ENCODE measurements at places on chromosomes 6 and 20. TPM values are rescaled to one million over a fixed set of nuclear protein-coding genes. Genes with fewer than 3 reads are reported as not detected.
A peak's percentile ranks its signal among the peaks of the same experiment; 100 is the strongest.

OLIG3 gene
- not detected for total RNA-seq

CGA gene
- not detected for total RNA-seq

SOX4 gene
- total RNA-seq: 25.8 TPM

DNA sequence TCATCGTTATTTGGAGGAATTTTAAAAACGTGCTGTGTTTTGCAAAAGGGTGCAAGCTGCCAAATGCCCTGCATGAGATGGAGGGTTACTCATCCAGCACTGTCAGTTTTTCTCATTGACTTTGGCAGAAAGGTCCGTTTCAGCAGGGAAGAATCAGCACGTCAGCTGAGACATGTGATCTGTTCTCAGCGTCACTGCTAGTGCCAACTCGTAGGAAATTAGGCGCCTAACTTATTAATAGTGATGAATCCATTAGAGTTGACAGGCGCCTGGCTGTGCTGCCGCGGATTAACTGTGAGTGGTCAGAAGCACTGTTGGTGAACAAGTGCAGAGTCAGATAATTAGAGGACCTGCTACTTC lies 175.5 kb upstream of the FOXQ1 start:
- peak; percentile 98 for DNase-seq

GRCh38 chr20:29301624-29302259 lies 1955.7 kb upstream of the DEFB115 start:
- no peak for DNase-seq

PACSIN1 gene
- not detected for total RNA-seq

DNA sequence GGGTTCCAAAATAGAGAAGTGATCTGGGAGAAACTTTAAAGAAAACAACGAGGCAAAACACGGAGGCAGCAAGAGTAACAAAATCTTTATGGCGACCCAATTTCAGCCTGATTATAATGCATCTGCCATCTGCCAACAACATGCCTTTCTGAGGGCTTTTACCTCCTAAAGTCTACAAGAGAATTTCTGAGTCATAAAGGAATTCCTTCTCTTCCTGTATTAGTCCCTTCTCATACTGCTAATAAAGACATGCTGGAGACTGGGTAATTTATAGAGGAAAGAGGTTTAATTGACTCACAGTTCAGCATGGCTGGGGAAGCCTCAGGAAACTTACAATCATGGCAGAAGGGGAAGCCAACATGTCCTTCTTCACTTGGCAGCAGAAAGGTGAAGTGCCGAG lies 226.6 kb downstream of the HACE1 start:
- no peak for DNase-seq

DNA sequence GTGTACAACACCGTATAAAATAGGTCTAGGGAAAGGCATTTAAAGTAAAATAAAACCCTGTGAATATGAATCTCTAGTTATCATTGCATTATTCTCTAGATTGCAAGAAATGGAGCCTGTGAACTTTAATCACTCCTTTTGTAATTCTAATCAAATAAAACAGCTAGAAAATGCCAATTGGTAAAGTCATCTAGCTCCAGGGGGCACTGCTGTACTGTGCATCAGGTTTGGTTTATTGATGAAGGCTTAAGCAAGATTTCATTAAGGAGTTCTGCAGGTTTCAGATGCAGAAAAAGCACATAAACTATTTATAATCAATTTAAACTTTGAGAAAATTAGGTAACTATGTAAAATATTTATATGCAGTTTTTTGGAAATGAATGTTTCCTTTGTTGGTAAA lies 645.0 kb downstream of the PHF3 start:
- peak; percentile 63 for DNase-seq

GINS1 gene
- total RNA-seq: 14.8 TPM

DNA sequence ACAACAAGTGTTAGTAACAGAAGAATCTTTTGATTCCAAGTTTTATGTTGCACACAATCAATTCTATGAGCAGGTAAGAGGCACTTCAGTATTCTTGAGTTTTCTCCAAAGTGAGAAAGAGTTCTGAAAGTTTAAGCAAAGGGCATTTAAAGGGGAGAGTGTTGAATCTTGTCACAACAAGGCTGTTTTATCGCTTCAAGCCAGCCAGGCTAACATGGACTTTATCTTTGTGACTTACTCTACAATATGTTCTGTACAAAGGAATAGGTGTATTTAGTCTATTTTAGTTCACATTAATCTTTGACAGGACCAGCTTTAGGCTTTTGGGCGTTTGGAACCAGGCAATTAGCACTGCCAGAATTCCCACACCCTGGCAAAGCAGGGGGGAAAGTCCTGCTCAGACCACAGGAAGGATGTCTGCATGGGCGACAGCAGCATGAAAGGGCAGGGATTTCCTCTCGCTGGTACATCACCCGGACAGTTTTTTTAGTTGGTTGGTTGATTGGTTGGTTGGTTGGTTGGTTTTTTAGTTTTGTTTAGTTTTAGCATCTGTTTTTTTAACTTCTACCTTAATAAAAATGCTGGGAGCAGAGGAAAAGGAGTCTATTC lies 395.4 kb upstream of the SOX4 start:
- DNase-seq: no peak

- no peak for DNase-seq
Measured at GRCh38 chr6:42335896-42336295, 115.8 kb downstream of the TRERF1 start.

DNA sequence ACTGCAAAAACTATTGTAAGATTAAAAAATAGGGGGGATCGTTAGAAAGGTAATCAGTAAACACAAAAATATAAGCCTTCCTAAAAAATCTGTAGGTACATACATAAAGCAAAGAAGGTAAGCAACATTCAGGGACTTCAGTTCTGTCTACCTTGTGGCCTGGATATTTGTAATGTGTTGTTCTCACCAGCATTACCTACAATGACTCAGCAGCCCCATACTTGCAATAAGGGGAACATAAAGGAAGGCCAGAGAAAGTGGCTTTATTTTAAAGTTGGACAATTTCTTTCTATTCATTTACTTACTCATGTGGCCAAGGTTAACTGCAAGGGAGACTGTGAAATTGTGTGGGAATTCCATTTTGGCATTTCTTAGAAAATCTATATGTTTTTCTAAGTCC lies 277.2 kb upstream of the PREP start:
- DNase-seq: no peak

BACH2 gene
- total RNA-seq: 0.77 TPM

SYCP2L gene
- total RNA-seq: 5.6 TPM

DNA sequence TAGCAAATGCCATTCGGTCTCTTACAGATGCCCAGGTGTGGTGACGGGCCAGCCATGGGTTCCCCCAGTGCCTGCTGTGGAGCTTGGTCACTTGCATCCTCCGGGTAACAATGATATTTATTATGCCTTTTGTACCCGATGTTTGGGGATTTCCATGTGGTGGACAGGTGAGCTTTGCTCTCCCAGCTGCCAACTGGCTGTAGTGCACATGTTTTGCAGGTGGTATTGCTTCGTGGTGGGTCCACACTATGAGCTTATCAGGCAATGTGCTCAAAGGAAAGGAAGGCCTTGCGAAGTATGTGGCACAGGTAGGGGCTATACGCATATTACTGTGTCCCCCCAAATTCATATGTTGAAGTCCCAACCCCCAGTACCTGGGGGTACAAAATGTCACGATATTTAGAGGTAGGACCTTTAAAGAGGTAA lies 4.2 kb upstream of the CTCFL start:
- no peak for DNase-seq

- DNase-seq: no peak
Measured at GRCh38 chr6:160871320-160871719, 120.2 kb upstream of the MAP3K4 start.

CRYBG1 gene
- total RNA-seq: 0.05 TPM

COL19A1 gene
- 39.9 TPM for total RNA-seq

- DNase-seq: no peak
Measured at GRCh38 chr20:60096166-60096565, 137.9 kb downstream of the CDH26 start.

MMP24 gene
- total RNA-seq: 0.32 TPM

TINAG gene
- not detected for total RNA-seq

GRCh38 chr6:69422475-69422874 lies 374.3 kb downstream of the LMBRD1 start:
- no peak for DNase-seq

- DNase-seq: peak; percentile 55
Measured at GRCh38 chr6:149545258-149545753, 537 bp downstream of the PPIL4 start.
